ENCODE measurements at places on chromosomes 3 and 15.

DNA sequence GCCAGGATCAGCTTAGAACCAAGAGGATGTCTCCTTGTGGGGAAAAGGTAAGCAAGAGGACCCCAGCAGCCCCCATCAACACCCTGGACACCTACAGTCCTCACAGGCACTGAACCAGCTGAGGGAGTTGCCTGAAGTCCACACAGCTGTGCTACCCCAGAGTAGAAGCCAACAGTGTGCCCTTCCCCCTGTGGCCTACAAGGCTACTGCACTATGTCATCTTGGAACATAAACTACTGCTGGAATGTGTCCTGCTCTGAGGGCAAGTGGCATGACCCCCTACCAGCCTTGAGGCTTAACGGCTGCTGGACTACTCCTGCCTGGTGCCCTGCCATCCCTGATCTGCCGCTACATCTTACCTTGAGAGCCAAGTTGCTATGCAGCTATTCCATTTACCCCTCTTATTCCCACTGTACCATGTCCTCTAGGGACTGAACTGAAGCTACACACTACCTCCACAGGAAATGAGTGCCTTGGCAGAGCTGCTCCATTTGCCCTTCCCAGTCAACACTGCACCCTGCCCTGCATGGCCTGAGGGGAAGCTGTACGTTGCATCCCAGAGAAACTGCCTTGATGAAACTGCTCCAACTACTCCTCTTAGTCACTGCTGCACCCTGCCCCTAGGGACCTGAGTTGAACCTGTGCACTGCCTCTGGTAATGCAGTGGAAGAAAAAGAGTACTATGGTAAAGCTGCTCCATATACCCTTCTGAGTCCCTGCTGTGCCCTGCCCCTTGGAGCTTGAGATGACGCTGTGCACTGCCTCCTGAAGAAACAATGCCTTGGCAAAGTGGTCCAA, 40.2 kb upstream of the ATP13A5 start:
- ATAC-seq = no peak

- no peak for ATAC-seq
Observed at GRCh38 chr3:49620728-49621127, 53.4 kb upstream of the APEH start.

- no peak for ATAC-seq
Observed at GRCh38 chr3:12192655-12193484, 34.2 kb upstream of the TIMP4 start.

DNA sequence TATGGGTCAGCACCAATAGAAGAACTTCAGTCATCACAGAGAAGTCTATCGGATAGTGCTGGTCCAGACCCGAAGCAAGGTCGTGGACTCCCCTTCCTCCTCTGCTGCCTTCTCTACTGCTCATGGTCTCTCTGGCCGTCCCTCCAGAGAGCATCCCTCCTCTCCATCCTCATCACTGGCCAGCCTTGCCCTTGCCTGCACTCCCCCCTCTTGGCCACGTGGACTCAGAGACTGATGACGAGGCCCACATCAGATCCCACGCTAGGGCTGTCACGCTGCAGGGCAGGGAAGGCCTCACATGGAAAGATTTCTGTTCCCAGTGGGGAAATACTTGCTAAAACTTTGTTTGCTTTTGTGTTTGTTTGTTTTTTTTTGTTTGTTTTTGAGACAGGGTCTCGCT, 35.3 kb downstream of the IGDCC3 start:
- ATAC-seq = no peak

GRCh38 chr3:18422972-18423371, 2.2 kb downstream of the SATB1 start:
- no peak for ATAC-seq

DNA sequence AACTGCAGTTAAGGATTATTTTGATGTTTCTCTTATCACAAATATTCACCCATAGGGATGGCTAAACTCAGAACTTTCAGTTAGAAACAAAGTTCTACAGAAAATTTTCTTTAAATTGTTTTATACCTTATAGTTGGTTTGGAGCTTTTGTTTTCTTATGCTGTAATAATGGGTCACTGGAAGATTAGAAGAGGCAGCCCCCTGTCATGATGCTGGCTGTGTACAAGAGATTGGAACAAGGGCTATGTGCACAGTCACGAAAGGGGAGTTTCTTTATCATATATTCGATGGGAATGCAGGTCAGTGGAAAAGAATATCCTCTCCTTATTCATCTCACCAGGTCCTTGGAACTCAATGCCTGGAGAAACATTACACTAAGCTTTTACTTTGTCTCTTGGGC, 12.0 kb upstream of the CPA3 start:
- no peak for ATAC-seq

DNA sequence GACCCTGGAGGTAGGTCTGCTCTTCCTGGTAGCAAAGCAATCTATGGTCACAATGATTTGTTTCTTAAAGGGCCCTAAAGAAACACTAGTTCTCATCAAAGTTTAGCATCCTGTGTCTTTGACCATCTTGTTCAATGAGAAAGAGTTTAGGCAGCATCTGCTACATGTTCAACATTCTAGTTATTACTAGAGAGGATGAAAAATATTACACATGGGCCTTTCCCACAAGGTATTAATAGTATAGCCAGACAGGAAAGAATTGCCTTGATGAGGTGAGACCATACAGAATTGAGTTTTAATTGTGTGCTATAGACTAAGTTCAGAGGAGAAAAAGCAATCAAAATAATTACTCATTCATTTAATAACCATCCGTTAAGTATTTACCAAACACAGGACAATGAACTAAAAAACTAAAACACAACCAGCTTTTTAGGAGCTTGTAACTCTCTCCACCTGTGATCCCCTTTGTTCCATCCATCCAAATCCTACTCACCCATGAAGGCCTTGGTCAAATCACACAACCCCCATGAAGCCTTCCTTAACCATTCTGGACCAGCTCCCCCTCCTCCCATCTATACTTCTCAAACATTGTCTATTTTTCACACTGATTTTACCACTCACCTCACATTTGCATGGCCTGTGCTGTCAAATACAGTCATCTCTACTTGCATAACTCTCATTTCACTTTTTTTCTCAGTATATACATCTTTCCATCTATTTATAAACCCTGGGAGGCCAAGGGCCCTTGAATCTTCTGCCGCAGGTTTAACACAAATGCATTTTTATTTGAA, 122.9 kb downstream of the RORA start:
- ATAC-seq = no peak

- no peak for ATAC-seq
Observed at GRCh38 chr3:156749244-156749643, 74.9 kb downstream of the TIPARP start.

DNA sequence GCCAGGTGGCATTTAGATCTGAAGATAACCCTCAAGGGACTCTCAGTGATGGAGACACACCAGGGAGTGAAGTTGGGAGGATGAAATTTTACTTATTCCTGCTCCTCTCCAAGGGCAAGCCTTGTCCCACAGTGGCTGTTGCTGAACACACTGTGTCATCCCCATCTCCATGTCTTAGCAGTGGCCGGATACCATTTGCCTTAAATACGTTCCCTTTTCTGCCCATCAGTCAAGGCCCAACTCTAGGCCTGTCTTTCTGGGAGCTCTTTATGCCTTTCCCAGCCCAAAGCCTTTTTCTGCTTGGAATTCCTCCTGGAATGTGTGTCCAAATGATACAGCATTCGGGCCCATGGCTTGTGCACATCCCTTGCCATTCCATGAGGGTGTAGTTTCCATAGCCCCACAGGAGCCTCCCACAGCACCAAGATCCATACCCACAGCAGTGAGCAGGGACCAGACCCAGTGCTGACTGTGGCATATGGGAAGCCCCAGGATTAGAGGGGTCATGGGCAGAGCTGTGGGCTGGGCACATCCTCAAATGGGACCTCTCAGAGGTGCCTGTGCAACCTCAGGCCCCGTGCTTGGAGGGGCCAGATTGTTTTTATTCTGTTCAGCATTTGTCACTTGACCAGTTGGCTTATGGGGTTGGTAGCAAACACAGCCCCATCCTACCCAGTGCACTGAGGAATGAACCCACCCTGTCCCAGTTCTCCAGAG, 63.7 kb upstream of the PRR23C start:
- no peak for ATAC-seq

DNA sequence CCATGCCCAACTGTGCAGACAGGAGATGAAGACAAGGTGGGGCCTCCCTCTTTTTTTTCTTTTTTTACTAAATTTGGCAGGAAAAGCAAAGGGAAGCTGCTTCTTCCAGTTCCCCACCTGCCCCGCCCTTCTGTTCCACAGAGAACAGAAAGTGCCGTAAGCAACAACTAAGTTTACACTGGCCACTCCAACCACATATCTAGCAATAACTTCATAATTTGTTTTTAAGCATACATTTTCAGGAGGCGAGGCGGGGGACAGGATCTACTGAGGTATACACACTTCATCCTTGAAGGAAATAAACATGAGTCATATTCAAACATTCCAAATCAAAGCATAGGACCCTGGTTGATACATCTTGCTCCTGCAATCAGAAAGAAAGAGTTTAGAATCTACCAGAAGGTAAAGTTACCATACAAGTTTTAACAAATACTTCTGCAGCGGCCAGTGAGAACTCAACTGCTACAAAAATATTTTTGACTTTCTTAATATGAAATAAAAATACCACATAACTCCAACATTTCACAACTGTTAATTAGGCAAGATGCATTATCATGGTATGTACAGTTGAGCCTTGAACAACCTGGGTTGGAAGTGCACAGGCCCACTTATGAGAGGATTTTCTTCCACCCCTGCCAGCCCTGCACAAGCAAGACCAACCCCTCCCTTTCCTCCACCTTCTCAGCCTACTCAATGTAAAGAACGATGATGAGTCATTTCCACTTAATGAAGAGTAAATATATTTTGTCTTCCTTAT, 50.7 kb downstream of the FOXP1 start:
- no peak for ATAC-seq

- ATAC-seq = no peak
Observed at GRCh38 chr15:78408355-78408640, 29.7 kb upstream of the IREB2 start.

DNA sequence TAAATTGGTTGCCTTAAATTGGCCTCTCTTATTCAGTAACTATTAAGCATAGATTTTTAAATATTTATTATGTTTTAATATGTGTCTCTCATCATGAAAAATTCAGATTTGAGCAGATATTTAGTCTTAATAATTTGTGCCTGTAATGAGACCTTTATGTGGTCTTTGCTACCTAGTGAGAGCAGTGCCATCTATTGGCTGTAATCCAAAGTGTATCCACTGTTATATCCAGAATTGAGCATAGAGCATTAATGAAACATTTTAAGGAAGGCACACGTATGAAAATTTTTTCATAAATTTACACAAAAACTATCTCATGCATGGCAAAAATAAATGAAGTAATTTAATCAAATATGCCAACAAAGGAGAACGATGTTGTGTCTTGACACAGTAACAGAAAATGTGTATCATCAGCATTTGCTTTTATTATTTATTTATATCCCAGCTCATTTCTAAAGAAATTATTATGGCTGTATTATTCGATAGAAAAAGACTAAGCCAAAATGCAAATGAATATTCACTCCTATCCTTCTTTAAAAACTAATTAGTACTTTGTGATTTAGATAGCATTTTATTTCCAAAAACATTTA, 203.5 kb downstream of the RSRC1 start:
- ATAC-seq = no peak

DNA sequence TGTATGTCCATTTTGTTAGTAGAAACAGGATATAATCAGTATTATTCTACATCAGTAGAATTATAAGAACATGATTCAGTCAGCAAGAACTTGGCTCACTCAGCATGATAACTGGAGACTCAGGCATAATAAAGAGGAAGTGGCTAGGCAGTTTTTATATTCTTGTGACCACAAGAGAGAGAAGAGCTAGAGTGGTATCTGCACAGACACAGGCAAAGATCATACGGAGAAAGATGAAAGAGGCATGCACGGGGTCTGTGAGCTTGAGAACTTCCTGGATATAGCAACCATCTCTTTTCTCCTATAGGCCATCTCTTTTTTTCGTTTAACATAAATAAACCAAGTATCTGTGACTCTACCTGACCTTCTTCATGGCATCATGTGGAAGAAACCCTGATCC, 46.8 kb downstream of the MYO5A start:
- ATAC-seq = peak; percentile 89

- ATAC-seq = no peak
Observed at GRCh38 chr3:171088964-171089754, 62.6 kb upstream of the SLC2A2 start.

DNA sequence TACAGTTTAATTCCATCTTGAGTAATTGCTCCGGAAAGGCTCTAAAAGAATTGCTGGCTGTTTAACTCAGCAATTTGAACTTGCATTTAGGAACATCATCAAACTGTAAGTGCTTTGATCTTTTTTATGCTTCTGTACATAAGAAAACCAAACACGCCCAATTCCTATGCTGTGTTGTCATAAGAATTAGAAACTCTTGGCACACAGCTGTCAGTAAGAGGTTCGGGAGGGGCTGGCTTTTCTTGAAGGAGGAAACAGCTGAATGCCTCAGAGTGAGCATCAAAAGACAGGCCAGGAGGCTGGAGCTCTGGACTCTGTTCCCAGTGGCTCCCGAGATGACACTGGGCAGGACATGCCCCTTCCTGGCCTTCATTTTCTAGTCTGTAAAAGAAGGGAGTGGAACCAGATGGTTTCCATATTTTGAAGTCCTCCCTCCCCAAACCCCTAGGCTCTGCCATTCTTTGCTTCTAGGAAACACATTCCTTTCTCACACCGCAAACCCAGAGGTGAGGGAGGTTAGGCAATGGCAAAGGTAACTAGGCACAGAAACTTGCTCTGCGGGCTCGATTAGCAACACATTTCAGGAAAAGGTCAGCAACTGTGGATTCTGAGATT, 73.7 kb upstream of the DLG1 start:
- ATAC-seq = no peak

DNA sequence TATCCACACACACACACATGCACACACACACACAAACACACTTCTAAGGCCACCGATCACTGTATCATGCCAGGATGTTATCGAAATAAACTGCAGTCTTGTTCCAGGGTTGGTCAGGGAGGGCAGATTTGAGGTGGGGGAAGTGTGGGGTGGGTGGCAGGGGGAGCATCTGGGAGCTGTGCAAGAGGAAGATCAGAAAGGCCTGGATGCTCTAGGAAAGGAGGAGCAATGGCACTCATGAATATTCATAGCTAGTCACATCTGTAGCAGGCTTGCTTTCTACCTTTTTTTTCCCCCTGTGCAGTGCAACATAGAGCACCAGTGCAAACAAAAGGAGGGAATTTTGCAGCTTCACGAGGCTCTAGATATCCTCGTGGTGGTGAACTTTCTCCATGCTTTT, 84.9 kb downstream of the MEIS2 start:
- ATAC-seq = no peak

GRCh38 chr15:71281256-71281655, 166.0 kb downstream of the THSD4 start:
- no peak for ATAC-seq

DNA sequence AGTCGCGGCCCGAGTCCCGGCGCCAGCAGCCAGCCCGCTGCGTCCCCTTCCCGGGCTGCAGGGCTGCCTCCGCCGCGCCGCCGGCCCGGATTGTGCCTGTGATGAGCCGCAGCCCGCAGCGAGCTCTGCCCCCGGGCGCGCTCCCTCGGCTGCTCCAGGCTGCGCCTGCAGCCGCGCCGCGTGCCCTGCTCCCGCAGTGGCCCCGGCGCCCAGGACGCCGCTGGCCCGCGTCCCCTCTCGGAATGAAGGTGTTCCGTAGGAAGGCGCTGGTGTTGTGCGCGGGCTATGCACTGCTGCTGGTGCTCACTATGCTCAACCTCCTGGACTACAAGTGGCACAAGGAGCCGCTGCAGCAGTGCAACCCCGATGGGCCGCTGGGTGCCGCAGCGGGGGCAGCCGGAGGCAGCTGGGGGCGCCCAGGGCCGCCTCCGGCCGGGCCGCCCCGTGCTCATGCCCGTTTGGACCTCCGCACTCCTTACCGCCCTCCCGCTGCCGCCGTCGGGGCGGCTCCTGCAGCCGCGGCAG, 1.2 kb downstream of the CHST2 start:
- peak; percentile 30 for ATAC-seq

- ATAC-seq = no peak
Observed at GRCh38 chr3:32946973-32947788, 4.3 kb upstream of the CCR4 start.

Measured in activated CD4-positive, CD25-positive, alpha-beta regulatory T cell treated with anti-CD3 and anti-CD28 coated beads, Interleukin-2, amount 50 U/mL, for 24 hours (primary cell).